ENCODE measurements at places on chromosomes 3 and 15.

DNA sequence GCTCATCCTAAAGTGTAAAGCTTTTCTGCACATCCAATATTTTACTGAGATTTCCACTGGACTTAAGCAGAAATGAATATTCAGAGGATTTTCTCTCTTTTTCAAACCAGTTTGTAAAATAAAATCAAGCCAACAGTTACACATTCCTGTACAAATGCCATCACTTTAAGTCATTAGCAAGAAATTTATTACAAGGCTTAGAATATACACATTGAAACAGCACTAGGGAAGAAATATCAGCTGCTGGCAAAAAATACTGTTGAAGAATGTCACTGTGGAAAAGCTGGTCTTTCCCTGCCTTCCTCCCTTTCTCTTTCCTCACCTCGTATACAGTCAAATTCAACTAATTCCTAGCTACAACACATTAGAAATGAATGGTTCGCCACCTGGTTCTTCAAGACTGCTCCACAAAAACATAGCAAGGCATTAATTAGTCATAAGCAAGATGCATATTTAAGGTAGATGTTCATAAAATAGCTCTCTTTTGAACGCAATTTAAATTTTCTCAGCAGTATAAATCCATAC, 21.3 kb downstream of the PLOD2 start:
- no peak for DNase-seq

- no peak for DNase-seq
Observed at GRCh38 chr3:189637750-189638149, 6.6 kb downstream of the TP63 start.

DNA sequence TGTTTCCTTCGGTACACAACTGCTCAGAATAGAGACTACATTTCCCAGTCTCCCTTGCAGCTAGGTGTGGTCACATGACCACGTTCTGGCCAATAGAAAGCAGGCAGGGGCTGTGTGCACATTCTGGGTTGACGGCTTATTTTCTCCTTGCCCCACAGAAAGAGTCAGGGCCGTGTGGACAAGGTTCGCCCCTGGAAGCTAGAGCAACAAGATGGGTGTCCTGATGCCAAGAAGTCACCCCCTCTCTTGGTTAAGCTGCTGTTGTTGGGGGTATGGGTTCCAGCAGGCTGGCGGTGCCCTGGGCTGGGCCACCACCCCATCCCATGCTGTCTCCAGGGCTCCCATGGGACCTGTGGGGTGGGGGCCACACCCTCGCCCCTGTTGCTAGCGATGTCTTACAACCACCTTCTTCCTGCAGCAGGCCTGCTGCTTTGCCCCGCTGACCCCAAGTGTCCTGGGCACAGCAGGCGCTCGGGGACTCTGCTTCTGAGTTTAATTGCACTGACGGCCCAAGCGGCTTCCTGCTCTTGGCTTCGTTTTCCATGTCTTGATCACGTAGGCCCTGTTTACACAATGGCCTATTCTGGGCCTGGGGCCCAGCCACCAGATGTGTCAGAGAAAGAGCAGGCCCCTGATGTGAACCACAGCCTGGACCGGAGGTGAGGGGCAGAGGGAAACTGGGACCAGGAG, 24.9 kb downstream of the ABTB1 start:
- DNase-seq: peak; percentile 56

GRCh38 chr3:52524258-52524751, 9.4 kb downstream of the NT5DC2 start:
- DNase-seq: no peak

DNA sequence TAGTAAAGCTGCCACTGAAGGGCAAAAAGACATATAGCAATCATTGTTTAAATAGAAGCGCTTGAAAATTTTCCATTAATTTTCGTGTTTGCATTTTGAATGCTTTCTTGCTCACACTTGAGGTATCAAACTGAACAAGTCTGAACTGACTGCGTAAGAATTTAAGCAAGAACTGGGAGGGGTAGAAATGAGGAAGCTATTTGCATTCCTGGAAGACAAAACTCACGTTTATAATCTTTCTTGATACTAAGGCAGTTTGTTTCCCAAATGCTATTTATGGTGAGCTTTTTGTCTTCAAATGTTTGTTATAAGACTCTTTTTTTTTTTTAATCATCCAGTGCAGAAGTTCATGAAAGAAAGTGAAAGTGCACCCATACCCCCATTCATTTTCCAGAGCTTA, 499.8 kb upstream of the TPRG1 start:
- DNase-seq: no peak

- DNase-seq: no peak
Observed at GRCh38 chr3:54309601-54310000, 187.2 kb downstream of the CACNA2D3 start.

GRCh38 chr15:48898032-48898431, 20.1 kb downstream of the EID1 start:
- DNase-seq: no peak

DNA sequence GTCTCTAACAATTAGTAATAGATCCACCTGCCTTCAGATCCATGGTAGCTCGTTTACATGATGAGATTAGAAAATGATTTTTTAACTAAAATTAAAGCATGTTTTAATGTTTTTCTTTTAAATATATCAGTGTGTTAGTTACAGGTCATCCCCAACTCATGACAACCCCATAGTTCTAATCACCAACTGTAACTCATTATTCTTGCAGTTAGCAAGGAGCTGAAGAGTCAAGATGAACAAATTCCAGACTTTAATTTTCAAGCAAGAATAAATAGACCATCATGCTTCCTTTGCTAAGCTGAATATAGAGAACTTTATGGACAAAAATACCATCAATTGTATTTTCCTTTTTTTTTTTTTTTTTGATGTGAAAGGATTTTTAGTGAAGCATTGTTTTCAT, 101.1 kb downstream of the TOP2B start:
- no peak for DNase-seq

- DNase-seq: no peak
Observed at GRCh38 chr15:82764117-82764490, 41.8 kb downstream of the FSD2 start.

GRCh38 chr3:46504789-46505188, 7.0 kb downstream of the RTP3 start:
- DNase-seq: peak; percentile 71

GRCh38 chr15:27805261-27806220, 293.6 kb downstream of the OCA2 start:
- no peak for DNase-seq

DNA sequence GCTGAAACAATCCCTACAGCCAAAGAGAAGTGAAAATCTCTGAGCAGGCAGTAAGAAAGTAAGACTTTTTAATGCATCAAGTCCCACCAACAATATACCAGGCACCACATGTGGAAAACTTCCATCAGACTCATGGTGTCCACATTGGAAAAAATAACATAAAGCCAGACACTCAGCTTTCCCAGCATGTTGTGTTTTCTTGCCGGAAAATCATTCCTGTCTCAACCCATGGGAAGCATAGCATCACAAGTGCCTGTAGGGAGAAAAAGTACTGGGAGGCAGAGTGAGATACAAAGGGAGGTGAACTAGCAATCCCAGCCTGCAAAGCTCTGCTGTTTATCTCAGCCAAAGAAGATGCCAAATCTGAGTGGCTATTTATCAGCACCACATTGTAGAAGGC, 868.9 kb downstream of the SI start:
- DNase-seq: no peak

Measured in myocyte (in vitro differentiated cells).